NCI-H1105 (cell line): ENCODE measurements at places on chromosomes 3 and 15.

DNA sequence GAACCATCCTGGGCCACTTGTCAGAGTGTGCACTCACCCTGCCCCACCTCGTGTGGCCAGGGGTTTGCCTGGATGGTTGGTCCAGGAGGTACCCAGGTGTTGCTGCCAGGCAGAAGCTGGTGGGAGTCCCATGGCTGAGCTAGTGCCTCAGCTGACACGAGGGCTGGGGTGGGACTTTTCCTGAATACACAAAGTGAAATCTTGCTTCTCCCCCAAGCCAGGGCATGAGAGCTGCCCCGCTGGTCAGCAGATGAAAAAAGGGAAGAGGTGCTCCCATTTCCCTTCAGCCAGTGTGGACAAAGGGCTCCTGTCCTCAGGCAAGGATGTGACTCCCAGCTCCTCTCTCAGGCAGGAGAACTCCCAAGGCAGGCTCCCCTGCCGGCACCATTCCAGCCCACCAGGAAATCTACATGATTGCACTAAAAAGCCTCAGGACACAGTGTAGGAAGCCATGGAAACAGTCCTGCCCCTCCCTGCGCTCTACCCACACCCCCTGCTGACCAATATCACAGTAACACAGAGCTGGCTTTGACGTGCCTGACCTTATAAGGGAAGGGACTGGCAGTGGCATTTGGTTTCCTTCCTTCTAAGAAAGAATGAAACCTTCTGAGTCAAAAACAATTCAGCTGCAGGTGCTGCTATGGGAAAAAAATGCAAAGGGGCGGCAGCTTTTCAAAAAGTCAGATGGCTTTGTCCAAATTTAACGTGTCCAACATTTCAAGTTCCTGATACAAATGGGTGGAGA lies 33.9 kb downstream of the MYO5C start:
- DNase-seq, result no peak

DNA sequence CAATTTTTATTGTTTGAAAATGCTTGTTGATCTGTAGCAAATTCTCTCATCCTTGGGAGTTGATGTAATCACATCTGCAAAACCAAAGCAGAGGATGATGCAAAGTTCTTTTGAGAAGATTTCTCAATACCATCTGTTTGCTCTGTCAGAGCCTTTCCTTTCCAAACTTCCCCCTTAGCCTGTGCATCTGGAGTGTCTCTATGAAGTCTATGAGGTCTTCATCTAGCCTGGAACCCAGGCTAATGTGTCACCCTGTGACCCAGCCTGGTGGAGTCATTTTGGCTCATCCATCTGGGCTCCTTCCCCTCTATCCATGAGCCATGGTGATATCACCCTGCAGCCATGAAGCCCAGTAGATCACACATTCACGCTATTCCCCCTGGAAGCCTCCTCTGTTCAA lies 123.2 kb upstream of the SLC7A14 start:
- DNase-seq, result no peak

DNA sequence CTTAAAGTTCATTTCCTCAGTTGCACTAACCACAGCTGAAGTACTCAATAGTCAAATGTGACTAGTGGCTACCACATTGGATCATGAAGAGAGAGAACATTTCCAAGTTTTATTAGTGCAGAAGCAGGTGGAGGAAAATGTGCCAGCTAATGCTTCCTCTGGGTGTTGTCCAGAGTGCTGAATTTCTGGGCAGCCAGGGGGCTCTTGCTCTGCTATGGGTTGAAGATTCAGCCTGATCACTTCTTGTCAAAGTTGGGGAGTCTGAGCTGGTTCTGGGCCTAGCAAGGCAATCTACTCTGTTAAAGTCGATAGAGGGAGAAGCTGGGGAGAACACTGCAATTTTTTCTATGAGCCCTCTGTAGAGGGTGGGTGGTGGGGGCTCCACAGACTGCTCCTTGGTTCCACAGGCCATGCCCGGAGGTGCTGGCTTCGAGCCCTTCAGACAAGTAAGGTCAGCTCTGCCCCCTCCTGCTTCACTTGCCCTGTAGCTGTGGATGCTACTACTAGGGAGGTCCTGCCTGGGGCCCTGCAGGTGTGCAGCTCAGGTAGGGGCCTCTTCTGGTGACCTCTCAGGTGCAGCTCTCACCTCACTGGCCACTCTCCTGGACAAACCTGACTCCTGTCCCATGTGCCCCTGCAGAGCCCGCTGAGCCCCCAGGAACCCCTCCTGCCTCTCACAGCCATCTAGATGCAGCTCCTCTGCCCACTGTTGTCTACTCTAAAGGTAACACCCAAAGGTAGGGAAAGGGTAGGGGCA lies 8.2 kb downstream of the ALG3 start:
- DNase-seq, result no peak

DNA sequence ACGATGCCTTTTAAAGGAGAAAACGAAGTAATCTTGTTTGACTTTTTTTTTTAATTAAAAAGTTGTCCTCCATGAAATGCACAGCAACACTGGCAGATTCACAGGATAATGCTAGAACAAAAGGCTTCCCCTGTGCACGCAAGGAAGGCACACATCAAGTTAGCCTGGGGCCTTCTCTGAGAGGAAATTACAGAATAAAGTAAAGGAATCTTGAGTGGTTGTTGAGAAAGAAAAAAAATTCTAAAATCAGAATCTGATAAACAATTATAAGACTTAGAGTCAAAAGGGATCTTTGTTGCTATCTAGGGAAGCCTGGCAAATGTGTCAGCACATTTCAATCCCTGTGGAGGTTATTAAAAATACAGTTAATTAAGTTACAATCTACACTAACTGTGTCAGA lies 946.0 kb downstream of the IGSF11 start:
- DNase-seq, result no peak

DNA sequence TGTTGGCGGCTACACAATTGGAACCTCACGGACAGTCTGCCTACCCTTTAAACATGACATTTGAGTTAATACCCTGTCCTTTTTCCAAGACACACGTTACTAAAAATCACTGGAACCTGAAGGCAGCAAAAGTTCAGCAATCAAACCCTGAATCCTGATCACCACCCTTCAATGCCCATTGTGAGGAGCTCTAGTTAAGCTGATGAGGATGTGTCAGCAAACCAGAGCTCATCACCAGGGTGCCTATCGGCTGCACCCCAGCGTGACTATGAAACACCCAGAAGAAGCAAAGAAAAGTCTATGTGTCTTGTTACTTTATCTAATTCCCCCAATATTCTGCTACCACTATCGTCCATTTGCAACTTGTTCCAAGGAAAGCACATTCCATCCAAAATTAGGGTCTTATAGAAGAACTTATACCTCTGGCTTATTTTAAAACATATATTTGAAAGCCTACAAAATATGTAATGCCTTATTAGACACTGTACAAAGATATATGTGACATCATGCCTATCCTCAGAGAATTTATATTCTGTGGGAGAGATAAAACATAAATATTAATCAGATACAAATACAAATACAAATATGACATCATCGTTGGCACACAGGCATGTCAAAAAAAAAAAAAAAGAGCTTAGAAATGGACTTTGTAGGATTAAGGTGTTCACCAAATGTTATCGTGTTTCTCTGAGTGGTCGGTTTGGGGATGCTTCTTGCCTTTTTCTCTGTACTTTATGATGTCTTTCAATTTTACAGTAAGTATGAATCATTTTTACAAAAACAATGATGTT lies 219.7 kb upstream of the SETMAR start:
- no peak for DNase-seq
